ENCODE measurements at places on chromosomes 11 and 22. TPM values are rescaled to one million over a fixed set of nuclear protein-coding genes. Genes with fewer than 3 reads are reported as not detected.

- H3K4me3 ChIP-seq: no peak overlapping the region
- no peak overlapping the region for H3K27ac ChIP-seq
- H3K36me3 ChIP-seq: no peaks in the 10 kb centered on the region
- no peaks in the 10 kb centered on the region for H3K27me3 ChIP-seq
- peaks cover 7% of the 10 kb centered on the region for H3K4me1 ChIP-seq
- no peak for DNase-seq
Observed at GRCh38 chr11:102522312-102523188, 8.0 kb downstream of the MMP7 start.

CRYBB3 gene
- not detected for polyA plus RNA-seq

- DNase-seq: no peak
- H3K27ac ChIP-seq: no peak overlapping the region
- H3K4me3 ChIP-seq: no peak overlapping the region
Observed at GRCh38 chr11:112523477-112523876, 262.8 kb upstream of the PLET1 start.

DNA sequence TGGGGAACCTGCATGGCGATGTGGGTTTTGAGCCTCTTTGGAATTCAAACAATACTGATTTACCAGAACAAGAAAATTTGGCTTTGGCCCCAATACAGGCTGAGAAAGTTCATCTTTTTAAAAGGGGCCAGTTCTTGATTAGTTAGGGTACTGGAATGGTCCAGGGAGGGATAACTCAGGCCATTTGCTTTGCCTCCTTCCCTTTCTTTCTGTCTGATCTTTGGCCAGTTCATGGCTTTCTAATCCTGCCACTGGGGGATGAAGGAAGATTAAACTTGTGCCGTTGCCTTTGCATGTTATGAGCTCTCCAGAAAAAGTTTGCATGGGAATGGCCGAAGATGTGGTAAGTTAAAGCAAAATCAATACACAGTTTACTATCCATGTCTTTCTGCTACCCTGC lies 78.4 kb downstream of the ADAMTS15 start:
- H3K27me3 ChIP-seq: no peaks in the 10 kb centered on the region
- H3K4me1 ChIP-seq: no peaks in the 10 kb centered on the region
- no peak for DNase-seq
- no peaks in the 10 kb centered on the region for H3K36me3 ChIP-seq
- H3K27ac ChIP-seq: no peak overlapping the region

Data from B cell (primary cell).